ENCODE measurements at places on chromosomes 2 and 18.

DNA sequence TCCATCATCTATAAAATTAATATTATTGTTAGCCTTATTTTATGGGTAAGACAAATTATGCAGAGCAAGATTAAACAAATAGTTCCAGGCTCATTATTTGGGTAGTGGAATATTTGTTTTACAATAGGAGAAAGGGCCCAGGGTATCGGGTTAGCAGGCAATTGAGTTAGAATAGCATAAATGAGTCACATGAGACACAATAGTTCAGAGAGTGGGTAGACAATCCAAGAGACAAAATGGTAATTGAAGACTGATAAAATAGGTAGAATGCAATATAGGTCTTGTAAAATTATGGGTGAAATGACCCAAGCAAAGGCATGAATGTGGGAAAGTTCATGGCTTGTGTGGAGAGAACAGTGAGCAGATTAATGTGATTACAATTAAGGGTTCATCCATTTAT is 790.9 kb upstream of the GCFC2 start:
- DNase-seq = no peak

GRCh38 chr2:214138779-214139178 is 272.1 kb upstream of the VWC2L start:
- DNase-seq = no peak

- DNase-seq = peak; percentile 80
These were observed 10.3 kb upstream of the CHST10 start for GRCh38 chr2:100427627-100428258.

DNA sequence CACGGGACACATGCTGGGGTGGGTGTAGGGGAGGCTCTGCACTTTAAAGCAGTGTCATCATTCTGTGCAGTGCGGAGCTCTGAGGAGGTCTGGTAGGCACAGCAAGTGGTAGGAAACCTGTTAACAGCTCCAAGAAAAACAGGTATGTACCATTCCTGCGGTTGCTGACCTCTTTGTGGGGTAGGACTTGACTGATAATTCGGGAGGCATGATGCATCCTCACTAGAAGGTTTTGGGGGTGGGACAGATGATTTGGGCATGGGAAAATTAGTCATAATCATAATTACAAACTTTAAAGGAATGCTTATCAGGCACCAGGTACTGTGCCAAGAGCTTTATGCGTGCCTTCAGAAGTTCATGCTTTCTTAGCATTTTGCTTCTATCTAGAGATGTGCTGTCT is 9.7 kb downstream of the DOK1 start:
- DNase-seq = no peak

GRCh38 chr2:12819103-12819475 is 102.4 kb downstream of the TRIB2 start:
- no peak for DNase-seq

DNA sequence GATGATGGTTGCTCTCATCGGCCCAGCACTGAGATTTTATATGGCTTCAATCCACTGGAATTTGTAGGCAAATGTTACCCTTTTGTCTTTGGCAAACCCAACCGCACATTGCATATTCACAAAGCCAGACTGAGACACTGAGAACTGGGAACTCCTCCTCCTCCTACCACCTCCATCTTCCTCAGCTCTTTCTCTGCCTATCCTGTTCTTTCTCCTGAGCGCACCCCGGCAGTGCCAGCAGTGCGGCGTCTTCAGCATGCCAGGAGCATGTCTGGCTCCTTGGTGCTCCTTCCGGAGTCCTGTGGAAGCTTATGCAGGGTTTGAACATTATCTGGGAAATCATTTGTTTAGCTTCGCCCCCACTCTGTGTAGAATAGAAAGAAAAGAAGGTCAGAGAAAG is 50.8 kb downstream of the TRIB2 start:
- peak; percentile 28 for DNase-seq

- DNase-seq = no peak
These were observed 58.6 kb upstream of the NPAS2 start for GRCh38 chr2:100761365-100761764.
